Activated CD4-positive, alpha-beta T cell treated with anti-CD3 and anti-CD28 coated beads for 36 hours (primary cell): ENCODE measurements at places on chromosomes 3 and 15. TPM values are rescaled to one million over a fixed set of nuclear protein-coding genes. Genes with fewer than 3 reads are reported as not detected.

DNA sequence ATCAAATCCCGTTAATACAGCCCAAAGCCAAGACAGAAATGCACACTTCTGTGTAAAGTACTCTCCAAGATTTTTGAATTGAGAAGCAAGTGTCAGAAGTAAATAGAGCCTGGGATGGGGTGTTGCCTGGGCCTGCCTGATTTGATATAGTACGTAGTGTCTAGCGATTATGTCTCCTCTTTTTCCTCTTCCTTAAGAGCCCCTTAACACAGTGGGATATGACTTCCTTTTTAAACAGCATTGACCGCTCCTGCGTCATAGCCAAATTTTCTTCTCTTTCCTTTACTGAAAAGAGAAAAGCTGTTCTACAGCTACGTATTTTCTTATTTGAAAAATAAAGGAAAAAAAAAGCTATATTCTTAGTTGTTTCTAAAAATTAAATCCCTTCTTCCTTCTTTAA, 97.7 kb downstream of the PLCL2 start:
- no peak for DNase-seq

DNA sequence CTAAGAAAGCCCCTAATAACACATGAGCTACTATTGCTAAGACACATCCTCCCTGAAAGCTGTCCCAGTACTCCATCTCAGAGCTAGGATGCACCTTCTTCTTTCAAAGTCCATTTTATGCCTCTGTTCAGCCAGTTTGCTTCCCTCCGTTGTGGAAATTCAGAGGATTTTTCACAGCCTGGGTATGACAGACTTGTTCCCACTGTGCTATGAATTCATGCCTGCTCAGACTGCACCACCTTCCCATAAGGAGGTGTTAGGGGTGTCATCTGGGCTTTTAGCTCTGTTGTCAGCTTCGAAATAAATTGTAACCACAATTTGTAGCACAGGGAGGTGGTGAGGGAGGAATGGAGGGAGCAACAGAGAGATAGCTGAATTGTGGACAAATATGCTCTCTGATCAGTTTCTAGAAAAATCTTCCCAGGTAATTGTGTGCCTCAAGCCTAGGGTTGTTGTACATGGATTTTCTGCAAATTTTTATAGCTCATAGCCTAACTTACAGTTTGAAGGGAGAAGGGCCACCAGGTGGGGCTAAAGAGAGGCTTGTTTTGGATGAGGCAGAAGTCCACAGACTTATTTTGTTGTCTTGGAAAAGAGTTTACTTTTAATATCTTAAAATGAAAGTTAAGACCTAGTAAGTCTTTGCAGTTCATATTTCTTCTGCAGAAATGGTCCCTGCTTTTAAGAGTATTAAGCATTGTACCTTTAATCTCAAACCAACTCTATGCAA, 462.0 kb downstream of the PDCD6IP start:
- DNase-seq: peak; percentile 73

DNA sequence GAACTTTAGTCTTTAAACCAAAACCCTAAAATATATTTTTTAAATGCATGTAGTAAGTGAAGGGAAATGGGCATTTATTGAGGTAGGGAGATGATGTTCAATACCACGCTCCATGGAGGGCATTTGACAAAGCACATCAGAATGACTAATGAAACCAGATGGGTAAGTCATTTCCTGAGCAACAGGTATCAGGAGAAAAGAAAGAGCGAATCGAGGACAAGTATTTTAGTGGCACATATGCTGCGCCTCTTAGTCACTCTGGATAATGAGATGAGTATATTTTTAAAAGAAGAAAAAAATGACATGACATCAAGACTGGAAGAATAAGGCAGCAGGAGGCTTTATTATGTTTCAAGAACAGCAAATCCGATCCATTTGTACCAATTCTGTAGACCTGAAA, 129.0 kb upstream of the ARHGEF3 start:
- DNase-seq: peak; percentile 42

DNA sequence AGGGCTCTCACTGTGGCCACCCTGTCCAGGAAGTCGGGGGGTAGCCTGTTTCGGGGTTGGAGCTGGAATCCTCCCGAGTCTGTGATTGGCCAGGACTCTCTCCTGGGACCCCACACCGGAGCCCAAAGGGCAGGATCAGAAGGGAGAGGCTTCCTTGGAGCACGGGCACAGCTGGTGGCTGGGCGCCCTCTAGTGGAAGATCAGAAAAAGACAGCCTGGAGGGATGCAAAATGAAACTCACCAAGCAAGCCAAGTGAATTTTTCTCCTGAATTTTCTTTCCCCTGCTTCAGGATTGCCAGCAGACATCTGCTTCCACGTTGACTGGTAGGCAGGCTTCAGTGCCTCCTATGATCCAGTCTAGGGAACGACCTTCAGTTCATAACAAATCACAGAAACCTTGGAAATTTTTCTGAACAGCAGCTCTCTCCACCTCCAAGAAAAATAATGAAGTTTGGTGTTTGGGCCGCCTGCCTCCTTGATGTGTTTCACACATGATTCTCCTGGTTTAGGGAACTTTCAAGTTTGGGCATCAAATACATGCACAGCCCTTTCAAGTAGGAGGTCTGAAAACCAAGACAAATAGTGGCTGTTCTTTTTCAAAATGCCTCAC, 224.6 kb downstream of the VPS13C start:
- DNase-seq: peak; percentile 72

DNA sequence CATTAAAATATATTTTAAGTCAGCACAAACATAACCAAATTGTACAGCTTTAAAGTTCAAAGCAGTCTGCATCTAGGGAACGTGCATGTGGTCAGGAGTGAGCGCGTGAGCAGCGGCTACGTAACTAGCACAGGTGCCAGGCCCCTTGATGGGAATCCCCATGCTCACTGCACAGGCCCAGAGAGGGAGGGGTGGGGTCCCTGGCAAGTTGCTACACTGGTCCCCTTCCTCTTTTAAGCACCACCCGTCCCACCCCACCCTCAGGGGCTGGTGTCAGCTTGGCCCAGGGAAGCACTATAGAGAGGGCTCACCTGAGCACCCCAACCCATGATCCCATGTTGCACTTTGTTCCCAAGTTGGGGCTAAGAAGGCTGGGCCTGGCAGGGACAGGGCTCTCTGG, 835 bp upstream of the GMPPB start:
- DNase-seq: peak; percentile 59

DNA sequence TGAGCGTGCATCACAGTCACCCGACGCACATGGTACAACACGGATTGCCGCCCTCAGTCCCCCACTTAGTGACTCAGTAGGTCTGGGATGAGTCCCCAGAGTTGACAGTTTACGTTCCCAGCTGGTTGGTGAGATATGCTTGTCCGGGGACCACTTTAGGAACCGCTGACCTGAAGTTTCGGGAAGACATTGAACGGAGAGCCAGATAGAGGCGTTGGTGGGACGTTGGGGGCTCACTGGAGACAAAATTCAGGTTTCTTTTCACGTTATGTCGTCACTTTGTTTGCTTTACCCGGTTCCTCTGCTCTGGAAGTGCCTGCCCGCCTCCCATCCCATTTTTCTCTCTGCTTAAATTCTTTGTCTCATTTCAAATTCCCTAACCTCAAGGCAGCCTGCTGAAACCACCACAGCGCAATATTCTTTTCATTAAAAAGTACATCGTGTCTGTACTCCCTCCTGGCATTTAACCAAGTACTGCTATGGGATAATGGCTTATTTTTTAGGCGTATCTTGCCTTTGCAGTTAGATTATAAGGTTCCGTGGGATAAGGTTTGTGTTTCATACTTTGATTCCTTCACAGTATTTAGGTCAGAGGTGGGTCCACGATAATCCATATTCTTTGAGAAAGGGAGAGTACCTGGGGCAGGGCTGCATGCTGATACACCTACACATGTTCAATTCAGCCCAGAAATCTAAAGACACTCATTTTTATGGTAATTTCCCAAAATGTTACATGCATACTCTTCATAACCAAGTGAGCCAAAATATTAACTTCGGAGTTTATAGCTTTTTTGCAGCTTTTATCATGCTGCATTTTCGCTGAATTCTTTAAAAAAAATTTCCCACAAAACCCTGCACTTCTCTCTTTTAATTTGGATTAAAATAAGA, 921 bp downstream of the LMLN start:
- DNase-seq: peak; percentile 75

- no peak for DNase-seq
Observed at GRCh38 chr15:57697588-57697987, 8.9 kb upstream of the POLR2M start.

DNA sequence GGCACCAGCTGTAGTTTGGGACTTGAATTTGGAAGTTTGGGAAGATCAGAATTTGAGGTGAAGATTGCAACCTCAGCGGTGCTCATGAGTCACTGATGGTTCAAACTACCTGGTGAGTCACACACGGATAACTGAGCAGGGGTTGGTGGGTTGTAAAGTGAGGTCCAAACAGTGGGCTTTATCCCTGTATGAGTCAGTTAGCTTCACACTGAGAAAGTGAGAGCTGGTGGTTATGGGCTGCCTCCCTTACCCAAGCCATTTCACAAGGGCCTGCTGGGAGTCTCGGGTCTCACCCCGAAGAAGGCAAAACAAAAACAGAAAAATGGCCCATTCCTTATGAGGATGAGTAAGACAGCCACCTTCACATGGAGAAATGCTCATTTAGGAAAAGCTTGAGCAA, 77.0 kb downstream of the ITGA11 start:
- DNase-seq: no peak

GRCh38 chr3:53260286-53260785, 4.5 kb upstream of the TKT start:
- no peak for DNase-seq

Gene PIK3CB
- total RNA-seq: 16.2 TPM

Gene GATM
- total RNA-seq: 3.4 TPM

Gene SAXO2
- total RNA-seq: 4.4 TPM

Gene NEK10
- 0.57 TPM for total RNA-seq

Gene SETD5
- total RNA-seq: 115 TPM

Gene FETUB
- total RNA-seq: not detected
